ENCODE measurements at places on chromosomes 6 and 20.

- H3K27me3 ChIP-seq, result no peaks in the 10 kb centered on the region
- peaks cover 15% of the 10 kb centered on the region for H3K36me3 ChIP-seq
- peak overlapping the region; percentile 94 for H3K4me3 ChIP-seq
- H3K4me1 ChIP-seq, result peaks cover 19% of the 10 kb centered on the region
These were observed 534 bp upstream of the AKIRIN2 start for GRCh38 chr6:87702589-87702945.

GRCh38 chr6:90219209-90219985 lies 77.2 kb downstream of the BACH2 start:
- H3K4me1 ChIP-seq, result peaks cover 3% of the 10 kb centered on the region
- no peak overlapping the region for H3K27ac ChIP-seq
- peaks cover 12% of the 10 kb centered on the region for H3K36me3 ChIP-seq
- no peaks in the 10 kb centered on the region for H3K27me3 ChIP-seq

DNA sequence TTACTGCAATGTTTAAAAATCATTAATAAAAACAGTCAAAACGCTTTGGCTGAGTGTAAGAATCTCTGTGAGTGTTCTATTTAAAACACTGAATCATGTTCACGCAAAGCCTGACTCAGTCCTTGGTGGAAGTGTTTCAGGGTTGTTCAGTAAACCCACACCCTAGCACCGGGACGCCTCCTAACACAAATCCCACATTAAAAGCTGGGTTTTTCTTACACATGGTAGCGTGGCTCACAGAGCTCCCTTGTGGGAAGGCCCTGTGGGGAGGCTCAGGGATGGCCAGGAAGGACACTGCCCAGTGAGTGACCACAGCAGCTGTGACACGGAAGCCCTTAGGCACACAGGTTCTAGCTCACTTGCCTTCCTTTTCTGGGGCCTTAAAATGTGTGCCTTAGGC lies 80.2 kb downstream of the GMPR start:
- no peak overlapping the region for H3K27ac ChIP-seq
- peaks cover 24% of the 10 kb centered on the region for H3K4me1 ChIP-seq
- no peaks in the 10 kb centered on the region for H3K27me3 ChIP-seq

DNA sequence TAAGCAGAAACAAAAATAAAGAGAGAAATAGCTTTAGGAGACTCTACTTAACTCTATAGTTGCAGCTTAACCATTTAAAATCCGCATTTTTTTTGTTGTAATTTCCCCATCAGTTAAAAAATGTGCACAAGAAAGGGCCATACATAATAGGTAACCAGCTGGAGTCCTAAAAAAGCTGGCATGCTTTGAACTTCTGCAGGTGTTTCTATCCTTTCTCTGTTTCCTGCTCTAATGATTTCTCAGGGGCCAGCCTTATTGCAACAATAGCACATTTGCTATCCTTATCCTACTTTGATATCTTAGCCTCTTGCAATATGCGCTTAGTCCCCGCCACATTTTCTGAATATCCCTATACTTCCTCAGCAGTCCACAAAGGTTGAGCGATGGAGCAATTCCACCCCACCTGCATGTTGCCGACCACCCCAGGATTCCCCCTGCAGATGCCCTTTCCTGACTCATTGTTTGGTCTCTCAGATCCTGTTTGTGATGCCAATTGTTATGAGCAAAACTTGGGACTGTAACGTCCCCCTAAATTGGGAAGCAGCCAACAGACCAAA lies 48.5 kb downstream of the TRIM27 start:
- H3K4me1 ChIP-seq, result peaks cover 5% of the 10 kb centered on the region
- H3K36me3 ChIP-seq, result no peaks in the 10 kb centered on the region
- H3K4me3 ChIP-seq, result no peak overlapping the region

GRCh38 chr6:4828187-4828698 lies 52.0 kb downstream of the CDYL start:
- DNase-seq, result no peak
- peaks cover 15% of the 10 kb centered on the region for H3K36me3 ChIP-seq
- H3K27ac ChIP-seq, result no peak overlapping the region
- H3K4me1 ChIP-seq, result no peaks in the 10 kb centered on the region

DNA sequence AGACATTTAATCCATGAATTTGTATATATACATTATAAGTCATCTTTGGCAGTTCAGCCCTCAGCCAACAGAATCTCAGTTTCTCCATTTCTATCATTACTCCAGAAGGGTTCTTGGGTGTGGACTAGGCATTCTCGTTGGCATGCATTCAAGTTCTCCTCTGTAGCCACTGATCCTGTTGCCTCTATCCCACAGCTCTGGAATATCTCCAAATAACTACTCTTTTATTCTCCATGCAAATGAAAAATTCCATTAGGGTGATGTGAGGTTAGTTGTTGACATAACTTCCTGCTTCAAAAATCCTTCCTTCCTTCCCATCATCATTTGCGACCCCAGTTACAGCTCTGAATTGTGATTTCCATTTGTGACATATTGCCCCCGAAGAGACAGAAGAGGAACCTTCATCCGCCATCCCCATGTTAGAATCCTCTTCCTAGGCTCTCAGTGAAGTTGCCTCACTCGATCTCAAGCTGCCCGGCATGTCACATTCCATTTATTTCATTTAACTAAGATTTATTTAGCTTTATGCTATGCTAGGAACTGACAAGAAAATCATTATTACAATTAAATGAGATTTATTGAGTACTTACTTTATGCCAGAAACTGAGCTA lies 93.7 kb upstream of the EDN1 start:
- H3K4me3 ChIP-seq, result no peak overlapping the region
- H3K4me1 ChIP-seq, result no peaks in the 10 kb centered on the region
- no peaks in the 10 kb centered on the region for H3K27me3 ChIP-seq
- no peaks in the 10 kb centered on the region for H3K36me3 ChIP-seq

- peak overlapping the region; percentile 62 for H3K4me3 ChIP-seq
- no peak for DNase-seq
- peaks cover 57% of the 10 kb centered on the region for H3K4me1 ChIP-seq
- H3K27ac ChIP-seq, result peak overlapping the region; percentile 89
- no peaks in the 10 kb centered on the region for H3K27me3 ChIP-seq
- H3K36me3 ChIP-seq, result no peaks in the 10 kb centered on the region
These were observed 31.2 kb downstream of the RREB1 start for GRCh38 chr6:7138921-7139358.

DNA sequence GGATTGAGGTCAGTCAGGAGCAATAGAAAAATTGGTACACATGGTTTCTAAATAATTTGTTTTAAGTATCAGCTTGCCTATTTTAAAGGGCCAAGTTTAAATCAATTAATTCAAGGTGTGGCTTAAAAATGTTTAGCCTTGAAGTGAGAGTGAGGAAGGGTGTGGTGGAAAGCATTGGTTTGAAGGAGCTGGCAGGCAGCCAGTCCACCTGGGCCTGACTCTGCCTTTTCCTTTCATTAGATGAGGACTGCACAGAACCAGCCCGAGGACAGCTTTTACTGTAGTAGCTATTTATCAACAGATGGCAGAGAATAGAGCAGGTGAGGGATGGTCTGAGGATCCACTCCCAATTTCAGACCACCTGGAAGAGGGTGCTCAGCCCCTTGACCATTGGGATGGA lies 42.4 kb downstream of the DHX35 start:
- no peaks in the 10 kb centered on the region for H3K27me3 ChIP-seq
- H3K36me3 ChIP-seq, result peaks cover 48% of the 10 kb centered on the region

GRCh38 chr20:3612795-3613572 lies 50.2 kb downstream of the GFRA4 start:
- no peak overlapping the region for H3K4me3 ChIP-seq
- DNase-seq, result no peak

DNA sequence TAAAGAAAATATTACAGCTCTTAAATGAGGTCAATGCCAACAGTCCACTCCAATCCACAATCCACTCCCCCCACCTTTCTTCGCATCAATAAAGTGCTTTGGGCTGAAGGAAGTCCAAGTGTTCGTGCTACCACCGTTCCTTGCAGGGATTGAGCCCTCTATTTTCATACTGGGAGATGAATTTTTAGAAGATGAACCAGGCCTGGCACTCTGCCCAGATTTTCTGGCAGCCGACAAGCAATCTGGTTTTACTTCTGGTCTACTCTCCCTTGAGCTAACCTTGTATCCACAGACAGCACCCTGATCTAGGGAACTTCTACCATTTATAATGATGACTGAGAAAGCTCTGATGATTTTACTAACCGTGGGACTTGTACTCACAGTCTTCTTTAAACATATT lies 72.3 kb downstream of the BTBD9 start:
- no peaks in the 10 kb centered on the region for H3K36me3 ChIP-seq
- H3K27me3 ChIP-seq, result no peaks in the 10 kb centered on the region
- no peak overlapping the region for H3K4me3 ChIP-seq
- H3K4me1 ChIP-seq, result peaks cover 5% of the 10 kb centered on the region
- DNase-seq, result no peak

DNA sequence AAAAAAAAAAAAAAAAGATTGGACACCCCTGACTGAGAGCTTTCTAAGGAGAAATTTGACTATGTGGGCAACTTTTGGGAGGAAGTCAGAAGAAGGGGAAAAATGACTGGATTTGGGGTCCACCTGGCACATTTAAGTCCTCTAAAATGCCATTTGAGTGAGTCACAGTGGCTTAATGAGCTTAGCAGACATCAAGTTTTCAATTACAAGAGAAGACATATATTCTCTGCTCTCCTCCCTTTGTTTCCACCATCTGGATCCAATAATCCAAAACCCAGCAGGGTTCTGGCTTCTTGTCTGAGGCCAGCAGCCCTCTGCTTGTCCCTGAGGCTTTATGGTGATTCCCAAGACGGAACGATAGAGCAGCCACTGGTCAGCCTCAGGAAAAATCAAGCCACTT lies 6.9 kb downstream of the PI3 start:
- no peak overlapping the region for H3K27ac ChIP-seq
- peaks cover 4% of the 10 kb centered on the region for H3K4me1 ChIP-seq
